ENCODE measurements at places on chromosomes 5 and 9.

- DNase-seq: no peak
These were observed 60.6 kb upstream of the ADRA1B start for GRCh38 chr5:159855476-159856191.

DNA sequence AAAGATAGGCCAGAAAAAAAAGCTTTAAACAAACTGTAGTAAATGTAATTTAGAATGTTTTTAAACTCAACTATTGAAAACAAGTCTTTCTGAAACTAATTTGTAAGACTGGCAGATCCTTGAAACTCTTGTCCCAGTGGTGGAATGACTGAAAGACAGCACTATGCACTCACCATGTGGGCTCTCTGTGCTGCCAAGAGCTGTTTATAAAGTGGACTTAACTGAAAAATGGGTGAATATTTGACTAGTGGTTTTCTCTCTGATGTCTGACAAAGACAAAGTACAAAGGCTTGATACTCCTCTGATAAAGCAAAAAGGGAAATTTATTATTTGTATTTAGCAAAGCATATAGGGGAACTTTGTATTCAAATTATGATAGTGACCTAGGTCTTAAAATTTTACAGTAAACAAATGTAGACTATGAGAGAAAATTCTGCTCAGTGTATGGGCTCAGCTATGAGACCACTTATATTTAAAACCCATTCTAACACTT, 635.4 kb downstream of the NR2F1-AS1 start:
- DNase-seq: no peak

GRCh38 chr9:131834721-131835120, 94.8 kb upstream of the RAPGEF1 start:
- DNase-seq: no peak

DNA sequence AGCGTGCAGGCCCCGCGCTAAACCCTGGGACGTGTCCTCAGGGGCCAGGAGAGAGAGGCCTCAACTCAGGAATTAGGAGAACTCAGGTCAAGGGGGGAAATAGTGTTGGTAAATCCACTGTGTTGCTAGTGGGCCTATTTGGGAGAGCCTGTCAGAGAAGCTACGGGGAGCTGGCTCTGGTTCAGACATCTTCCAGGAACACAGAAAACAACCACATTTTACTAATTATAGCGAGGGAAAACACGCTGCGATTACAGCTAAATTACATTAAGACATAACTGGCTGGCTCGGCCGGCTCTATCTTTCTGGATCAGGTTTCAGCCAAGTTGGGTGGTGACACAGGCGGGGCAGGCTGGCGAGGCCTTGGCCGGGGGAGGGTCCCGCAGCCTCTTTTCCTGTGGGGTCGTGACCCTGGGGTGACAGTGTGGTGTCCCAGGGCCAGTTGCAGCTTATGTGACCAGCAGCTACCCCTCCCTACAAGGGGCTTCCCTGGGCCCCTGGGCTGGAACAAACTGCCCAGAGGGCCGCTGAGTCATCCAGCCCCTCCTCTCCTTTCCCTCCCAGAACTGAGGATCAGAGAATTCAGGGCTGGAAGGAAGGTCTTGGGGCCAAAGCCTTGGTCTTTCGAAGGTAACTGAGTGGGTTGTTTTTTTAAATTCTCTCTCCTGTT, 75.1 kb downstream of the FGF18 start:
- no peak for DNase-seq

GRCh38 chr5:147055089-147055826, 176.7 kb upstream of the PPP2R2B start:
- DNase-seq: no peak

GRCh38 chr5:8123559-8123958, 254.6 kb downstream of the MTRR start:
- no peak for DNase-seq

DNA sequence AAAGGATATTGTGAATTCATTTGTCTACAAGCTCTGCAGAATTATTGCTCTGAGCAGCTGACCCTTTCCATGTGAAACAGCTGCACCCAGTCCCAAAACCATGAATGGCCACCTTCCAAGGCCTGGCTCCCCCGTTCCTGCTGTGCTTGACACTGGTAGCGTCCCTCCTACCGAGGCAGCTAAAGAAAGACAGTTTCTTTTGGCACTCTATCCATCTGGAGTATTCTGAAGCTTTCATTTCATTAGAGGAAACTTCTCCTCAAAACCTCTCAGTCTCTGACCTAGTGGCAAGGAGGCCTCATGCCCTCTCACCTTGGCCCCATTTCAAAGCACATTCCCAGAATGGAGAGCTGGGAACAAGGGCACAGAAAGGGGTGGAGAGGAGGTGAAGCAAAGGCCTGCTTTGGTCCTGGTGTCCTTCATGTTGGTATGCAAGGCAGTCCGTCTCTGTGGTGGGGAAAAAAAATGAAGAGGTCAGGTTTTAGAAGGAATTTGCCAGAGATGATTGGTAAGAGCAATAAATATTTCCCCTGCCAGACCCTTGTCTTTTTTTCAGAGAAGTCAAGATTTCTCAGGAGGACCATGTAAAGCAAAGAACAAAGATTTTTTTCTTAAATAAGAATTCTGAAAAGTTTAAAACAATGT, 232.0 kb downstream of the RFK start:
- DNase-seq: no peak

DNA sequence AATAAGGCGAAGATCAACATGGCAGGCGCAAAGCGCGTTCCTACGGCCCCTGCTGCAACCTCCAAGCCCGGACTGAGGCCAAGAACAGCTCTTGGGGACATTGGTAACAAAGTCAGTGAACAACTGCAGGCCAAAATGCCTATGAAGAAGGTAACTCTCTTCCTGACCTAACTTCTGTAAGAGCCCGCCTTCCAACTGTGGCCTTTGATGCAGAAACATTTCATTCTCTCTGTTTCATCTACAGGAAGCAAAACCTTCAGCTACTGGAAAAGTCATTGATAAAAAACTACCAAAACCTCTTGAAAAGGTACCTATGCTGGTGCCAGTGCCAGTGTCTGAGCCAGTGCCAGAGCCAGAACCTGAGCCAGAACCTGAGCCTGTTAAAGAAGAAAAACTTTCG, 979 bp downstream of the CCNB1 start:
- DNase-seq: no peak

DNA sequence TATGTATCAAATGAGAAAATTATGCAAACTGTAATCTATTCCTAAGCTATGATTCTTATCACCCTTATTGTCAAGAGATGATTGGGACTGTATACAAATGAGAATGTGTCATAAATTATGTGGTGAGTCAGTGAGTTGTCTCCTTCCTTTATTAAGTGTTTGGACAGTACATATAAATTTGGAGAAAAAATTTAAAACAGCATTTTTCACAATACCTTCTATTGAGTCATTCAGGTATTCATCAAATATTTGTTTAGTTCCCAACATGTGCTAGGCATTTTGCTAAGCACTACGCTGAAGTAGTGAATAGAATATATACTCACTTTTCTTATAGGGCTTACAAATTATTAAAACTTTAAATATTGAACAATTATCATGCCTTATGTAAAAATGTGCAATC, 36.3 kb upstream of the PTPRD start:
- no peak for DNase-seq

- no peak for DNase-seq
These were observed 37.2 kb downstream of the ENC1 start for GRCh38 chr5:74603376-74603775.

GRCh38 chr5:170485616-170485911, 18.3 kb upstream of the KCNIP1 start:
- no peak for DNase-seq

DNA sequence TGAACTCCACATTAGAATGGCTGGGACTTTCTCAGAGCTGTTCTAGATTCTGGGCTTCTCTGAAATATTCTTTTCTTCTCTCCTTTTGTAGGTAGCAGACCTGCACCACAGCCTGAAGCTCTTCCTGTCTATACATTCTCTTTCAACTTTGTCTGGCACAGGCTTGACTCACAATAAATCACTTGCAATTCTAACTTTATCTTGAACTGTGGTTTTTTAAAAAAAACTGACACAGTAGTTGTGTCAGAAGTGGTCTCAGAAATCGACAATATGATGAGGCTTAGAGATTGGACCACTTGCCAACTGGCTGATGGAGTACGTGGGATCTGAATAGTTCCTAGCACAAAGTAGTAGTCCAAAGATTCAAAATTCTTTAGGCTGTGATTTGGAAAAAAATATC, 24.1 kb upstream of the CDH9 start:
- no peak for DNase-seq

DNA sequence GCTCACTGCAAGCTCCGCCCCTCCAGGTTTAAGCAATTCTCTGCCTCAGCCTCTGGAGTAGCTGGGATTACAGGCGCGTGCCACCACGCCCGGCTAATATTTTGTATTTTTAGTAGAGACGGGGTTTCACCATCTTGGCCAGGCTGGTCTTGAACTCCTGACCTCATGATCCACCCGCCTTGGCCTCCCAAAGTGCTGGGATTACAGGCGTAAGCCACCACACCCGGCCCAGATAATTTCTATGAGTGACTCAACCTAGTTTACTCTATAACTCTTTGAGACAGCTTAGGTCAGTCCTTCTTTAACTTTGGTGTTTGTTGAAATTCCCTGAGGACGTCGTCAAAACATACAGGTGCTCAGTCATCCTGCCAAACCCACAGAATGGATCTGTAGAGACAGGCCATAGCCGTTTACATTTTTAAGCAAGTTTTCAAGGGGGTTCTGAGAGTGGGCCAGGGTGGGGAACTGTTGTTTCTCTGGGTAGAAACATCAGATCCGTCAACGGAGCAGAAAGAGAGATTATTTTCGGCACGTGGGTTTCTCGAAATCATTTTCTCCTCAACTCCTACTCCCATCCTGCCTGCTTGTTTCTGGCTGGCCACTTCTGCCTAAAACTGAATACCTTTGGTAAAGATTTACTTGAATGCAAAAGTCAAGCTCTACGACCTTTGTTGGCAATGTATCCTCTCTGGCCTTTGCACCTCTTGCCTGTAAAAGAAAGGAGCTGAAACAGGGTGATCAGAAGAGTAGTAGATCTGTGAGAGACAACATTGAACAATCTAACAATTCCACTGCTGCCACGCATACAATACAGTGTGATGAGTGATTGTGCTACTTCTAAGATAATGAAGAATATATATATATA, 6.0 kb upstream of the BOD1 start:
- DNase-seq: no peak

GRCh38 chr5:164435576-164435975, 930.2 kb downstream of the MAT2B start:
- no peak for DNase-seq

- DNase-seq: no peak
These were observed 1185.1 kb upstream of the C9orf72 start for GRCh38 chr9:28758341-28758740.

DNA sequence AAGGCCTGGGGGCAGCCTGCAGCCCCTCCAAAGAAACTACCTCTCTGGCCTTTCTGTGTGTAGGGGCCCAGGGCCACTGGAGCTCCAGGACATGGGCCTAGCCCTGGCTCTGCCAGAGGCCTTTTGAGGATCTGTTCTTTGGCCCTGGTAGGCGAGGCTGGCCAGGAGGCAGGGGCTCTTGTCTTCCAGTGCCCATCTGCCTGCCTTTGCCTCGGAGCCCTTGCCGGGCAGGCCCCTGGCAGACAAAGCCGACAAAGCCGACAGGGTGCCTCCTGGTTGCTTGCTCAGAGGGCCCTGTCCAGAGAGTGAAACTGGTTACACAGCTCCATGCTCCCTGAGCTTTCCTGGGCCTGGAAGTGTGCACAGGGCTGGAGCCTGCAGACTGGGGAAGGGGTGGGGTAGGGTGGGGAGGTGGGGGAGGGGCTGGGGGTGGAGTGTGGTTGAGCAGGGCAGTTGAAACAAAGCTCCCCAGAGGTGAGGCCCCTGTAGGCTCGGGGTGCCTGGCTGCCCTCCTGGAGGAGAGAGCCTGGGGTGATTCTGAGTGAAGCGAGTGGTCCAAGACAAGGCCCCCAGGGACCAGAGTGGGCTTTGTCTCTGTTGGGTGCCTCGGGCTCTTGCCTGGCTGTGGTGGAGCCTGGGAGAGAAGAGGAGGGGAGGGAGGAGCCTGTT, 29.3 kb downstream of the PTPA start:
- DNase-seq: no peak

- DNase-seq: no peak
These were observed 4.3 kb upstream of the AHRR start for GRCh38 chr5:317086-317811.

GRCh38 chr9:121447321-121447834, 52.3 kb downstream of the GGTA1 start:
- no peak for DNase-seq

DNA sequence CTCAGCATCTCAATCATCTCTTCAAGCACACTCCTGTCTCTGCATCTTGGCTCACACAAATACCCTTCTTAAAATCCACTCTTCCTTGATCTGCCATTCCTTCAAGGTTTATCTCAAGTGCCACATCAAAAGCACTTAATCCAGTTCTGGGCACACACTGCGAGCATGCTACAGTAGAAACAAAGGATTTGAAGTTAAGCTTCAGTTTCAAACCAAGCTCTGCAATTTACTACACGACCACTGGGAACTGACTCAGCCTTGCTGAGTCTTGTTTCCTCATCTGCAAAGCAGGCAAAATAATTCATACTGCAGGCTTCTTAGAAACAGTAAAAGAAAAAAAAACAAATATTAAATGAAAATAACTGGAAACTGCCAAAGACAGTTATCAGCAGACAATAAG, 50.5 kb upstream of the CTNNAL1 start:
- DNase-seq: no peak

DNA sequence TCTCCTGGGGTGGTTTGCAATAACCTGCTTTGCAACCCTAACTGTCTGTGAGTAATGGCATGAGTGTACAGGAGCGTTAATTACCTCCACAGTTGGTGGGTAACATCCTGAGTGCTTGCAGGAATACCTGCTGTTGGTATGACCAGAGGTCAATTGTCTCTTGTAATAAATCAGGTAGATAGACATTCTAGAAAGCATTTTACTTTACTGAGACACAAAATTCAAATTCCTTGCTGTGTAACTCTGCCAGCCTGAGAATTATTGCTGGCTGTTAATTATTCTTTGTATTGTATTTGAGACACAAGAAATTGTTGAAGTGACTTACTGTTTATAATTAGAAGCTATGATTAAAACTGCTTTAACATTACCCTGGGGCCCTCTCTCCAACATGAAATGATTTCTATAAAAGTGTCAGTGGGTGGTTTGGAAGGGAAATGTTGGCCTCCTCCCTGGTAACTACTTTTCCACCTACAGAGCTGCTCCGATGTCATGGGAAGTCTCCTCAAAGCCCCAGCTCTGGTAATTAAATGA, 150.8 kb upstream of the ADCY2 start:
- DNase-seq: no peak

DNA sequence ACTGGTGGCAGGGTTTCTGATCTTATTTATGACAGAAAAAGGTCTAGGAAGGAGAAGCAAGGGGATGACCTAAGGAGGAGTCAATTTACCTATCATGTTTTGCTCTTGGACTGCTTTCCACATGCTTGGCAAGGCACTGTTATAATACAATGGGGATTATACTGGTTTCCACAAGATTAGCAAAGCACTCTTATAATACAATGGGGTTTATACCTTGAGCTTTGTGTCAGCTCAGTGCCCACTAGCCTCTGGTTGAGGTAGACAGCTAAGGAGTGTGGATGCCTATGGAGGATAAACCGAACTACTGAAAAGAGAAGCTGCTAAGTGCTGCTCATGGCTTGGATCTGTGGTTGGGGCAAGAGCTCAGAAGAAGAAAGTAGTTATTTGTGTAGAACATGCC, 68.7 kb downstream of the MRPS27 start:
- DNase-seq: no peak

DNA sequence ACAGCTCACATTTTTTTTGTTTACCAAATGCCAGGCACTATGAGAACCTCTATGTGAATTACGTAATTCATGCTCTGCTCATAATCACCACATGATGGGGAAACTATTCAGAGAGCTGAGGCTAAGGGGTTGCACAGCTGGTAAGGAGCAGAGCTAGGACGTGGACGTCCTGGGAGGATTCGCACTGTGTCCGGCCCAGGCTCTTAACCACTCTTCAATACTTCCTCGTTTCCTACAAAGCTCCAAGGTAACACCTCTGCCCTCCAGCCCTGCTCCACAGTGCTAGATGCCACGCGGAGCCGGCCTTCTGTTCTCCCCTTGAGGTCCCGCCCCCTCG, 8.7 kb downstream of the PHF19 start:
- DNase-seq: no peak

Measured in NK-92 treated with Interleukin-12 subunit alpha and Interleukin-12 subunit beta, amount 100 ng/mL, for 24 hours (cell line).